ENCODE measurements at places on chromosomes 11 and 22.

- no peak for DNase-seq
Observed at GRCh38 chr22:30731658-30732057, 37.0 kb downstream of the OSBP2 start.

DNA sequence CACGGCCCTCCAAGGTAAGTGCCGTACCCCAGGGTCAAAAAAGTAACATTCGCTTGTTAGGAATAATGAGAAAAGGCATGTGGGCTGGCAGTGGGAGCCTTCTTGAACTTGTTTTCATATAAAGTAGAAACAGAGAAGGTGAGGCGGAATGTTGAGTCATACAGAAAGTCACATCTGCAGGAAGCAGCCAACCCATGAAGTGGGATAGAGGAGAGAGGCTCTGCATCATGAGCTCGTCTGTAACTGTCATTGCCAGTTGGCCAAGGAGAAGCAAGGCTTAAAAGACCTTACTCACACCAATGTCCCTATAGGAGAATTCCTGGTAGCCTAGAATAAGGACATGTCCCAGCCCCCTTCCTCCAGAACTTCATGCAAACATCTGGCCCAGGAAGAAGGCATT lies 253.3 kb downstream of the BUD13 start:
- DNase-seq, result no peak

GRCh38 chr11:104843150-104843836 lies 55.0 kb downstream of the CASP12 start:
- DNase-seq, result no peak

DNA sequence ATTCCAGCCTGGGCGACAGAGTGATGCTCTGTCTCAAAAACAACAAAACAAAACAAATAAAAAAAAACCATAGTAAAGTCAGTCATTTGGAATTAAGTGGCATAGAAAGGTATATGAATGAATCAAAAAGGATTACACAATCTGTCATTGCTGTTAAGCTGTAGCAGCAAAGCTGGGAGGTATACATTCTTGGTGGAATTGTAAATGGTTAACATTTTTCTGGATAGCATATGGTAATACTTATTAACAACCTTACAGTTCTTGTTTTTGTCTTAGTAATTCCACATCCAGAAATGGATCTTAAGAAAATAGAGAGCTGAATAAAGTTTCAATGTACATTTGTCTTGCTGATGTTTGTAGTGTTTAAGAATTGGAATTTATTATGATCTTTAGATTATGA lies 30.0 kb downstream of the DDX10 start:
- no peak for DNase-seq

- DNase-seq, result no peak
Observed at GRCh38 chr11:130772266-130773227, 143.7 kb downstream of the SNX19 start.

DNA sequence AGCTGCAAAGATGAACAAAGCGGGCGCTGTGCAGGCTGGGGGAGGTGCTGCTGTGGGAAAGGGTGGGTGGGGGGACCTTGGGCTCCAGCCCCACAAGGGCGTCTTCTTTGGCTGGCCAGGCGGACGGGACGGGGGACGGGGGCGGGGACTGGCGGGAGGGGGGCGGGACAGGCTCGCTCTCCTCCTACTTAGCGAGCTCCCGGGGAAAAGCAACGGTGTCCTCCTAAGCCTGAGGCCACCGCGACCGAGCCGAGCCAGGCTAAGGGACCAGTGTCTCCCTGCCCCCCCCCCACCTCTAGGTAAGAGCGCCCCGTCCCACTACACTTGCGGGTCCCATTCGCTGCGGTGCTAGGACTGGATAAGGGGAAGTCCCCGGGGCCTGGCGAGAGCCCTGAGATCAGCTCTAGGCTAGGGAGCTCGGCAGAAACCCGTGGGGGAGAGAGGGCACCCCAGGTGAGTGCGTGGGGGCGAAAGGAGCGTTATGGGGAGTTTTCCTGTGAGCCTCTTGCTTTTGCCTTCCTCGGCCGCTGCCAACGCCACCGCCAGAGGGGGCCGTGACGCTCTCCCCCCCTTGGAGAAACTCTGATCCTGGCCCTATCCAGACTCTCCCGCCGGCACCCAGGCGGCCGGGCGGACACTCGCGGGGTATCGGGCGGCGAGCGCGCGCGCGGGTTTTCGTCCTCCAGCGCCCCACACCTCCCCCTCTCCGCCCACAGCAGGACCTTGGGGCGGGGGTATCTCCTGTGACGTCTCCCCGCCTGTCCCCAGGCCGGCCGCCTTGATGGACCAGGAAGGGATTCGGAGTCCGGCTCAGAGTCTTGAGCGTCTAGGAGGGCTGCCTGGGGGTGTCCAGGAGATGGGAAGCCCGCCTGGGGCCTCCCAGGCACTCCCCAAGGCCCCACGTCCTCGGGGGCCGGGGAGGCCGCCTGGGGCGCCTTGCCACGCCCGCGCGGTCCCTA lies at the start of gene PHLDB1:
Gene PHLDB1 (plus strand): TSS at position 215 of the 959 bp plus-strand sequence. CDS start 6,222 bp downstream, outside the sequence.
- DNase-seq, result no peak

DNA sequence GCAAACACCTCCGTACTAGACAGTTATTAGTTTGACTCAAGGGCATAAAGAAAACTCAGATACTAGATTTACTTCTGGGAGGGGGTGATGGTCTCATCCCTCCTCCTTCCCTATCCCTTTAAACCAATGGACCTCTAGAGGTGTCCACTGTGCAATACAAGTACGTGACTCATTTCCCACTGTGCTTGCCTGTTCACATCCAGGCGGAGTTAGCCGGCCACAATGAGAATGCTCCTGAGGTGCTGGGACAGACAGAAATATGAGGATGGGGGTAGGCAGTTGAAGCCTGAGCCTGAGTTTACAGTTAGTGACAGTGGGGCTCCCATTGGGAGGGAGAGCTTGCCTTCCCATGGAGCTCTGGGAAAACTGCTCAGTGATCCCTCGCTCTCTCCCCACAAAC lies 8.4 kb upstream of the PMM1 start:
- no peak for DNase-seq

- DNase-seq, result no peak
Observed at GRCh38 chr11:104161751-104162450, 2.0 kb downstream of the PDGFD start.

- no peak for DNase-seq
Observed at GRCh38 chr11:112478806-112479205, 218.1 kb upstream of the PLET1 start.

DNA sequence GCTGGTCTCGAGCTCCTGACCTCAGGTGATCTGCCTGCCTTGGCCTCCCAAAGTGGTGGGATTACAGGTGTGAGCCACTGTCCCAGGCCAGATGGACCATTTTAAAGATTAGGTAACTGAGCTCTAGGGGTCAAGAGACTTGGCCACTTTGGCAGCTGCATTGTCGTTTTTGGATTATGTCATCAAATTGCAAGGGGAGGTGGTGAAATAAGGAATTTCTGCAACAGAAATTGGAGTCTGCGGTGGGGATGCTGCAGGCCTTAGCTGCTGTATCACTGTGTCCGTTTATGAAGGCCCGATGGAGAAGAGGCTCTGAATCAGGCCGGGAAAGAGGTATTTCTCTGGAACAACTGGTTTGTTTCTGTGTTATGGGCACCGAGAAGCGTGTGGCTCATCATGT lies 34.6 kb downstream of the PTPRJ start:
- no peak for DNase-seq

GRCh38 chr11:17511571-17511970 lies 32.6 kb downstream of the USH1C start:
- DNase-seq, result no peak

DNA sequence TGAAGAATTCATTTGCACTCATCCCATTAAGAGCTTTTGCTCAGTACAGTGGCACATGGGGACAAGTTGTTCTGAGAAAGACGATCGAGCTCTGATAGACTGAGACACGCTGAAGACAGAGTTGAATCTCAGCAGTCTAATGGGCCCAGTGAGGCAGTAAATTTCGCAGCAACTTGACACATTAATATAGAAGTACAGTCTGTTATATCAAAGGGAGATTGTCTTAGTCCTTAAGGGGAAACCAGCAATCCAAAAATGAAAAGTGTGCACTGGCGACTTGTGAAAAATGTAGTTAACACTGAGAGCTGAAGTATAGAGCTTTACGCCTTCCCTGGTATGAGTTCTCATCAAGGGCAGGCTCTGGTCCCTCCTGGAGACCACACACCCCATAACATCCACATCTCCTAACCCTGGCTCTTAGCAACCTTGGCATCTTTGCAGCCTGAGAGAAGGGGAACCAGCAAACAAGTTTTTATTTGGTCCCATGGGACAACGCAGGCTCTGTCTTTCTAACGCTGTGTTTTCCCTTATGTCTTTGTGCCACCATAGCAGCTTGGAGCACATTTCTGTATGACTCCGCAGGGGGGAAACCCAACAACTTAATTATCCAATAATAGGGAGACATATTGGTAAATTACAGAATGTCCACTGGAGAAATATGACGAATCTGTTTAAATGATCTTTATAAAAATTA lies 952.5 kb downstream of the OPCML start:
- no peak for DNase-seq

GRCh38 chr11:119709638-119710346 lies 19.2 kb downstream of the NECTIN1 start:
- no peak for DNase-seq

- DNase-seq, result no peak
Observed at GRCh38 chr11:18322818-18323570, 627 bp downstream of the GTF2H1 start.

DNA sequence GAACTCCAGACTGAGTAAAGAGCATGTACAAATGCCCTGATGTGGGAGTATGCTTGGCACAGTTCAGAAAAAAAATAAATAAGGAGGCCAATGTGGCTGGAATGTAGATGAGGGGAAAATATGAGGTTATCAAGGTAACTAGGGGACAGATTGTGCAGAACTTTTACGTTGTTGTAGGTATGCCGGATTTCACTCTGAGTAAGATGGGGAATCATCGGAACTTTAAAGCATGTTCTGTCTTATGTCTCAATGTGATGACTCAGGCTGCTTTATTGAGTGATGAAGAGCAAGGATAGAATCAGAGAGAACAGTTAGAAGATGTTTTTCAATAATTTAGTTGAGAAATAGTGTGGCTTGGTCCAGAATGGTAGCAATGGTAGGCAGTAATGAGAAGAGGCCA lies 130.4 kb downstream of the C11orf87 start:
- DNase-seq, result no peak

GRCh38 chr11:59918987-59919589 lies 19.1 kb upstream of the OOSP1 start:
- DNase-seq, result no peak

GRCh38 chr22:30217698-30218560 lies 28.6 kb downstream of the LIF start:
- no peak for DNase-seq

DNA sequence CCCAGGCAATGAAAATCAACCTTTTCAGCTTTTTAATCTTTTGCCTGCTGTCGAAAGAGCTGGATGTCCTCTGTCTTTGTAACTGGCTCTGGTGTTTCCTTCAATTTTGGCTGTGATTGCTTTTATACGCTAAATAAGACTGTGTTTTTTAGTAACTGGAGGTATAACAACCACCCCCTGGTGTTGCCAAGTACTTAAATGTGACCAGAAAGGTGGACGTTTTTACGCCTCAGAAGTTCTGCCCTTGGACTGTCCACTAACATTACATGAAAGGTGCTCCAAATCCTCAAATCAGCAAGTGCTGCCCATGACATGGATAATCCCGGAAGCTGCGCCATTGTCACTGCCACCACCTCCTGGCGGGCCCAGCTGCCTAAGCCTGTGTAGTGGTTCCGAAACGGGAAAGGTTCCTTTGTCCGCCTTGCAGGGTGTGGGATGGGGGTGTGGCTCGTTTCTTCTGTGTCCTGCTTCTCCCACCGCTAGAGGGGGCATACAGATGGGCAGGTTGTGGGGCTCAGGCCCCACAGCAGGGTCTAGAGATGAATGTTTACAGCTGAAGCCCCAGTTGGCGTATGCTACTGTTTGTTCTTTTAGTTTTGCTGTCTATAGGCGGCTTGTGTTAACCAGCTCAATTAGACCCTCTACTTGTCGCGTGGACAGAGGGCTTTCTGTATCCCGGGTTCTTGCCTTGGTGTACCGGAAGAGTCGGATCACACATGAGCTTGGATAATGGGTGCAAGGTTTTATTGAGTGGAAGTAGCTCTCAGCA lies 82.2 kb upstream of the SEPTIN5 start:
- no peak for DNase-seq

GRCh38 chr11:37926772-37927171 lies 1328.7 kb upstream of the RAG2 start:
- DNase-seq, result no peak

DNA sequence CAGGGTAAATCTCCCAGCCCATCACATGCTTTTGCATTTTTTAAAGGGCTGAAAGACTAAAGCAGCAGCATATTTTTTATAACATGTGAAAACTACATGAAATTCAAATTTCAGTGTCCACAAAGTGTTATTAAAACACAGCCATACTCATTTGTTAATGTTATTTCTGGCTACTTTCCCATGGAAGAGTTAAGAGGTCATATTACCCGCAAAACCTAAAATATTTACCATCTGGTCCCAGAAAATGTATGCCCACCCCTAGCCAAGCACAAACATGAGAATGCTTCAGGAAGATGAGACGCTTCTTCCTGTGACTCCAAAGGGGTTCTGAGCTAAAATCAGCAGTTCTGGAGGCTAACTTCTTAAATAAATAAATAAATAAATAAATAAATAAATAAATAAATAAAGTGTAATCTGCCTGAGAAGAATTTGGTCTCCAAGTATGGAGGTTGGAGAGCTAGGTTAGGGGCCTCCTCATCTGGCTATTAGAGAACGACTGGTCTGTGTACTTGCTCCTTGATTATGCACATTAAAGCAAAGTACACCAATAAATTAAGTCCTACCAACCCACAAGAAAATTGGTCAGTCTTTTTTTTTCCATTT lies 9.7 kb downstream of the IMMP1L start:
- DNase-seq, result no peak

DNA sequence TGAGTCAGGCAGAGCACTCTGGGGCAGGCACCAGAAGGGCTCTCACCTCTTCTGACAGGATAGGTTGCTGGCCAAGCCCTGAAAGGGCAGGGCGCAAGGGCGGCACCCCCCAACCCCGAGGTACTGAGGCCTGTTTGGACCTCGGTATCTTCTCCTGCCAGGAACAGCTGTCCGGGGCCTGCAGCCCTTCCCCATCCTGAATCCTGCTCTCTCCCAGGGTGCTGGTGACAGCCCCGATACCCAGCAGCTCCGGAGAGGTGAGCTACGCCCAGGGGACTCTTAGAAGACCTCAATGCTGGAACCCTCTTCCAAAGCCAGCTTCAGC lies 79.1 kb downstream of the PHF21B start:
- DNase-seq, result no peak

- no peak for DNase-seq
Observed at GRCh38 chr11:83583757-83584366, 297.7 kb upstream of the CCDC90B start.

DNA sequence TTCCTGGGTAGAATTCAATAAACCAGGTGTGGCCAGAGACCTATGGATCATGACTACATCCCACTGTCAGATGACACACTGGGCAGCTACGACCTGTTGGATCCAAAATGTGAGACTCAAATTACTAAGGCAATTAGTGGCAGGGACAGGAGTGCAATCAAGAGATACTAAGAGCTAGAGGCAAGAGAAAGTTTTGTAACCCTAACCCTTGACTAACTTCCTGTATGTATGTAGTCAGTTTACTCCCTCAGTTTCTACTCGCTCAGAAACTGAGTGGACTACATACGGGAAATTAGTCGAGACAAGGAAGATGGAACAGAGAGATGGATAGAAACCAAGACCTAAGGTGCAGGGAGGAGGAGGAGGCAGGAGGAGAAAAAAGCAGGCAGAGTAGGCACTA lies 2.7 kb downstream of the CYB5R2 start:
- no peak for DNase-seq

GRCh38 chr11:117676501-117676900 lies 120.5 kb downstream of the DSCAML1 start:
- DNase-seq, result no peak
